Foreskin fibroblast (primary cell): ENCODE measurements at places on chromosomes 13 and 19.

- peak; percentile 88 for DNase-seq
Measured at GRCh38 chr19:18416778-18417249, 2.4 kb upstream of the SSBP4 start.

DNA sequence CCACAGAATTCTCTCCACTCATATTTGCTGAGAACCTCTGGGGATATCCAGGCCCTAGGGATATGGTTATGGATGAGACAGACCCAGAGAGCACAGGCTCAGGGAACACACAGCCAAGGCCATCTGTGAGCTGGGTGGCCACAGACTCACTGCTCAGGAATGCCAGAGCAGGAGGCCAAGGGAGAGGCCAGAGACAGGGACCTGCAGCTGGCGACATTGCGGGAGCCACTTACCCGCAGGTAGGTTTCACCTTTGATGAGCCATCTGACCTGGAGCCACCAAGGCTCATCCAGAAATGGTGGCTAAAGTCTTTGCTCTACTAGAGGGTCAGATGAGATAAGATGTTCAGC lies 29.4 kb downstream of the CCNE1 start:
- peak; percentile 9 for DNase-seq

GRCh38 chr13:67932991-67933390 lies 702.9 kb upstream of the PCDH9 start:
- no peak for DNase-seq

GRCh38 chr19:42301646-42302203 lies at the start of gene PRR19:
TSS of gene PRR19 (plus strand) at chr19:42302132. CDS start at chr19:42309585, 7,453 bp downstream.
- no peak for DNase-seq

- peak; percentile 29 for DNase-seq
Measured at GRCh38 chr13:75860935-75861334, 224.8 kb downstream of the LMO7 start.

DNA sequence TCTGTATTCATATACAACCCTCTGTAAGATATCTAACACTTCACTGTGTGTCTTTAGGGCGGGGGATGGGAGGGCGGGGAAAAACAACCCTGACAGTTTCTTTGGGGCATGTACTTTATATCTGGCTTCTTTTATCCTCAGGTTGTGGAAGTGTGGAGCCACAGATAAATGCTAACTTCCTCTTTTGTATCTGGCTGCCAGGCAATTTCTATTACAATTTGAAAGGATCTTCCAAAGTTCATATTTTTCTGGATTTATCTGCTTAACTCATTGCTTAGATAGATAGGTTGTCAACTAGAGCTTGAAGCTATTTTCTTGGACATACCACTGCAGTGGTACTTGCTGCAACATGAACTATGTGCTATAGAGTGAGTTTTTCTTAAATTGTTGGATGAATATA lies 393.0 kb downstream of the LMO7 start:
- DNase-seq: no peak

GRCh38 chr13:110168999-110169933 lies 137.7 kb downstream of the COL4A1 start:
- DNase-seq: no peak

GRCh38 chr13:66375756-66376155 lies 854.4 kb downstream of the PCDH9 start:
- DNase-seq: peak; percentile 14

DNA sequence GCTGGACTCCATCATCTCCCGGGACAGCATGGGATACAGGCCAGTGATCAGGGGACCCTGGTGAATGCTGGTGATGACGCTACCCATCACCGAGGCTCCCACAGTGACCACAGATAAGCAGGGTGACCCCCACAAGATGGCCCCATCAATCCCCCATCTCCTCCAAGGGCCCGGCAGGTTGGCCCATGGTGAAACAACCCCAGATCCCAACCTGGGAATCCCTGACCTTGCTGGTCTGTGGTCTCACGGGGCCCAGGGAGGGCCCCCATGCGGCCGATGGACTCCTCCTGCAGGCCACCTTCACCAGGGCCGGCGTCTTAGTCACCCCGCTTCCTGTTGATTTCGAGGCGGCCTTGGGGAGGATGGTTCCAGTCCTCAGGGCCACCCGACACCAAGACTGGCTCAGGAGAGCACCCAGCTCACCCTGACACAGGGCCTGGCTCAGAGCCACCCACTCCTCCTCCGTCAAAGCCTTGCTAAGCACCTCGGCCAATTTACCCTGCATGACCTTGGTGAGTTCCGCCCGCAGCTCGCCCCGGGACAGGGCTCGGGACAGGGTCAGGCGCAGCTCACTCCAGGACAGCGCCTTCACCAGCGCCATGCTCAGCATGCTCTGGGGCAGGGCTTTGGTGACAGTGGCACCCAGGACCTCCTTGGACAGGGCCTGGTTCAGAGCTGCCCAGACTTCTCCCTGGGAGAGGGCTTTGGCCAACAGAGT lies 10.0 kb downstream of the IQCN start:
- no peak for DNase-seq

GRCh38 chr13:87712012-87712411 lies 40.8 kb downstream of the SLITRK5 start:
- DNase-seq: no peak

DNA sequence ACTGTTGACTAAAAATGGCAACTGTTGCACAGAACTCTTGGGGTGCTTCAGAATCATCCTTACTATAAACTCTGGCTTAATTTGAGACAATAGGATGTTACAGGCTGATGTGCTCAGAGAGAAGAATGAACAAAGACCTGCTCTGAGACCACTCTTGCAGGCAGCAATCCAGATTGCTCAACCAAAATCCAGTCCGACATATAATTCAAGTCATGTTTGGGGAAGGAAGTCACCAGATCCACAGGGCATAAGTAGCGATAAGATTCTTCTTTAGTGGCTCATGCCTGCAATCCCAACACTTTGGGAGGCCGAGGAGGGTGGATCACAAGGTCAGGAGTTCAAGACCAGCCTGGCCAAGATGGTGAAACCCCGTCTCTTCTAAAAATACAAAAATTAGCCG lies 20.6 kb downstream of the MTMR6 start:
- DNase-seq: no peak

GRCh38 chr13:74026753-74027152 lies 107.5 kb downstream of the KLF12 start:
- DNase-seq: no peak

DNA sequence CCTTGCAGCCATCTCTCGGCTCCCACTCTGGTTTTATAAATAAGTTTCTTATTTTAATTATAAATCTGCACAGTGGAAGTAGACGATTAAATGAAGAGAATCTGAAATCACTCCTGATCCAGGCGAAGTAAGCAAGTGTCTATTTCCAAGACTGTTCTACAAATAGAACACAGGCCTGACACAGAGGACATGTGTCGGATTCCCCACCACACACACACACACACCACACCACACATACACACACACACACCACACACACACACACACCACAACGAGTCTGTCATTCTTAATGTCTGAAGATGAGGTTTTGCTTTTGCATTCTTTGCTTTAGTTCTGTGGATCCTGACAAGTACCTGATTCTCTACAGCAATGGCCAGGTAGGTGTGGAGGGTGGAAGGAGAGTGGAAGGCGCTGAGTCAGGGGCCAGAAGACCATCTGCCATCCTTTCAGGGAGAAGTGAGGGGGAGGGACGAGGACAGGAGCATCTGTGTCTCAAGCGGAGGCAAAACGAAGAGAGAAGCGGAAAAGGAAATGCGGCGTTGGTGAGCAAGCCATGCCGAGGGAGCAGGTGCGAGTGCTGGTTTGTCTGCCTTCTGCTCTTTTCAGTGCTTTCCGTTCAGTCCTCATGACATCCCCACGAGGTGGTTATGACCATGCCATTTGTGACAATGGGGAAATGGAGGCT lies 110.2 kb downstream of the TEX26 start:
- no peak for DNase-seq

GRCh38 chr19:48918801-48919247 lies 14.7 kb upstream of the DHDH start:
- no peak for DNase-seq

GRCh38 chr13:39461685-39462266 lies 141.2 kb downstream of the LHFPL6 start:
- no peak for DNase-seq

- peak; percentile 62 for DNase-seq
Measured at GRCh38 chr19:18453269-18454024, 15.5 kb upstream of the ISYNA1 start.

DNA sequence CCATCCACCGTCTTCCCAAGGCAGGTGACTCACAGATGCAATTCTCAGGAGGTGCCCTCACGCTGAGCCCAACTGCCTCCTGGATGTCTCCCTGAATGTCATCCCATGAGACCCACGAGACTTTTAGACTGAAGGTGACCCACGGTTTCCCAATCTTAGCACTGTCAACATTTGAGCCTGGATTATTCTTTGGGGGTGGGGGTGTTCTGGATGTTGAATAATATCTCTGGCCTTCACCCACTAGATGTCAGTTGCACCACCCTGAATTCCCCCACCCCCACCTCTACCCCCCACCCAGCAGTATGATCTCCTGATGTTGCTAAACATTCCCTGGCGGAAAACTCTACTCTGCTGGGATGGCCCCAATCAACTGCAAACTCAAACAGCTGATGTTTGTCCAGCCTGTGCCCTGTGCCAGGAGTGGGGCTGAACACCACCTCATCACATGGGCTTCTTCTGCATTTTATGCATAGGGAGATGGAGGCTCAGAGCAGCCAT lies 2.2 kb upstream of the CYP4F22 start:
- DNase-seq: no peak

- DNase-seq: no peak
Measured at GRCh38 chr13:67854990-67855389, 624.9 kb upstream of the PCDH9 start.

DNA sequence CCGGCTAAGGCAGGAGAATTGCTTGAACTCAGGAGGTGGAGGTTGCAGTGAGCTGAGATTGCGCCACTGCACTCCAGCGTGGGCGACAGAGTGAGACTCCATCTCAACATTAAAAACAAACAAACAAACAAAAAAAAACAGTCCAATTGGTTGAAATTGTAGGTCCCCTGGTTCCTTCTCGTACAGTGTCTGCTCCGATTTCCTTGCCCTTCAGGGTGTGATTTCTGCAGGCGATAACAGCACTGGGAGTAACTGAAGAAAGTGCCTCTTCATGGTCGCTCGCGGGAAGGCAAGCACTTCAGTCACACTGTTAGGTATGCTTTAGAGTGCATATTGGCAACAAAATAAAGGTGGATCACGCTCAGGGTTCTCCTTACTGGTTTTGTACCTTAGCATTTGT lies 39.7 kb downstream of the TPT1 start:
- DNase-seq: no peak

DNA sequence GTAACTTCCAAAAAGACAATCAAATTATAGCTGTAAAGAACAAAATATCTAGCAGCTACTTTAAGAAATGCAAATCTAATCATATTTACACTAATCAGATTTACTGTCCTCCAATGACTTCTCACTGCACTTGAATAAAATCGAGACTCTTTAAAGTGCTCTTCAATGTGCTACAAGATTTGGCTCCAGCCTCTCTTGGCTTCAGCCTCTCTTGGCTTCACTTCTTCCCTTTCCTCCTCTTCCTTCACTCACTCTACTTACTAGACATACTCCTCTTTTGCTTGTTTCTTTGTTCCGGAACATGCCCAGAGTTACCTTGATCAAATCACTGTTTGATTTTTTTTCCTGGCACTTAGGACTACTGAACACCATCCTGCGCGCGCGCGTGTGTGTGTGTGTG lies 495.4 kb downstream of the LMO7 start:
- no peak for DNase-seq

DNA sequence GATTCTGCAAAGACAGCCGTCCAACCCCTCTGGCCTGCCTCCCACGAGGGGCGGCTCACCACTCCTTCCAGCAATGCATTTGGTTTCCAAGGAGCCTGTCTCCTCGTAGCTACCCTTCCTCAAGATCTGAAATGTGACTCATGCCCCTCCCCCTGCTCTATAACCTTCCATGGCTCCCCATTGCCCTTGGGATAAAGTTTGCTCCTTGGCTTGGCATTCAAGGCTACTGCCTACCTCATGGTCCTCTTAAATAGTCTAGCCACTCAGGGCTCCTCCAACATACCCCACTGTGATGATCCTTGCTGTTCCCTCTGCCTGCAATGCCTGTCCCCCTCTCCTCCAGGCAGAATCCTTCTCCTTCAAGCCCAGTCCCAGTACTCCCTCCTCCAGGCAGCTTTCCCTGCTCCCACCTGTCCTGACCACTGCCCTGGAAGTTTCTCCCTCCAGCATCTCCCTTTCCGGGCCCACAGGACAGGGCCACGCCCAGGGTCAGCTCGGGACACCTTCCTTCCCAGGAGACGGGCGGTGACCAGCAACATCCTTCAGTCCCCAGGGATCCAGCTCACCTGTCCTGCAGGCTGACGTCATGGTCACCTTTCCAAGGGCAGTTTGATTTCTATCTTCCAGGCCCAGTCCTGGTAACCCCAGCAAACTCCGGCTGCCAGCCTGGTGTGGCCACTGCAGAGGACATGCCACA lies 19.2 kb upstream of the SEMA6B start:
- DNase-seq: no peak

DNA sequence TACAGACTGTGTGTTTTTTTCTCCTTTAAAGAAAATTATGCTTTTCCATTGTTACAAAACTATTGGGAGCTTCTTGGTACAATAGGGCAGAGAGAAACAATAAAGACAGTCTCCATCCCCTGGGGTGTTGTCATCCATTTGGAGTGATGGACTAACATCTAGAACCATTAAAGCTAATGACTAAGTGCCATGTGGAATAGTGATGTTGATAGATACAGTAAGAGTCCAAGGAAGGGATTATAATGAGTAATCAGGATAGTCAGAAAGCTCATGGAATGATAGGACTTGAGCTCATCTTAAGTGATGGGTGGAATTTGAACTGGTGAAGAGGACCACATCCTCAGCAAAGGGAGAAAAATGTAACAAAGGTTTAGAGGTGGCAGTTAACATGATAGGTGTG lies 24.1 kb upstream of the FRY start:
- DNase-seq: peak; percentile 28

DNA sequence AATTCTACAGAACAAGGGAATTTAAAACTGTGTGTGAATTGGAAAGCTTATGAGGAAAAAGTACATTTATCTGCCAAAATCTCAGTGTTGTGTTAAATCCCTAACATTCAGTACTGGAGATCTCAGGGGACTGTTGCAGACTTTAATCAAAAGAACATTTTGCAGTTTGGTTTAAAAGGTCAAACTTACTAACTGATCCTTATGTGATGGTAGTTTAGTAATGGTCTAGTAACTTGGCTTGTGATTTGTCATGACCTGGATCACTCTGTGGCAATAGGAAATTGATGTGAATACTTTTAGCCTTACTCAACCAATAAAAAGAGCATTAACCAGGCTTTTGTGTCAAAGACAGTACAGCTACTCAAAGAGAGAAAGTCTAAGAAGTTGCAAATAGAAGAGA lies 862.1 kb upstream of the MIR17HG start:
- DNase-seq: peak; percentile 76
